Stimulated activated CD8-positive, alpha-beta memory T cell treated with anti-CD3 and anti-CD28 coated beads, Interleukin-4, amount 100 ng/mL, for 1 hour (primary cell): ENCODE measurements at places on chromosomes 7 and 10.

DNA sequence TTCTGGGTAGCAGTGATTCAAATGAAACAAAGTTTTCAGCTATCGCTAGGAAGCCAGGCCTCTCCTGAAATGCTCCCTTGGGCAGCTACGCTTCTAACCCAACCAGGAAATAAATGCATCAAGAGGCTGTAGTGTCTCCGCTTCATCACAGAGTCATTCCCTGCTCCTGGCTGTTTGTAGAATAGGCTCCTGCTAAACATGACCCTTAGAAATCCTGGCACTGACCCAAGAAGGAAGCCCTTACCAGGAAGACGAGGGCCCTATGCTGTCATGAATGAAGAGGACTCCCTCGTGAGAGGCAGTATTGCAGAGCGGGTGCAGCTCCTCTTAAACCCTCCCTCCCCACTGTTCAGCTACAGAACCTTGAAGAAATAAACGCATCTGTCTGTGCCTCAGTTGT is 48.3 kb downstream of the NOD1 start:
- DNase-seq = no peak

GRCh38 chr7:31372231-31372959 is 31.9 kb upstream of the NEUROD6 start:
- no peak for DNase-seq

DNA sequence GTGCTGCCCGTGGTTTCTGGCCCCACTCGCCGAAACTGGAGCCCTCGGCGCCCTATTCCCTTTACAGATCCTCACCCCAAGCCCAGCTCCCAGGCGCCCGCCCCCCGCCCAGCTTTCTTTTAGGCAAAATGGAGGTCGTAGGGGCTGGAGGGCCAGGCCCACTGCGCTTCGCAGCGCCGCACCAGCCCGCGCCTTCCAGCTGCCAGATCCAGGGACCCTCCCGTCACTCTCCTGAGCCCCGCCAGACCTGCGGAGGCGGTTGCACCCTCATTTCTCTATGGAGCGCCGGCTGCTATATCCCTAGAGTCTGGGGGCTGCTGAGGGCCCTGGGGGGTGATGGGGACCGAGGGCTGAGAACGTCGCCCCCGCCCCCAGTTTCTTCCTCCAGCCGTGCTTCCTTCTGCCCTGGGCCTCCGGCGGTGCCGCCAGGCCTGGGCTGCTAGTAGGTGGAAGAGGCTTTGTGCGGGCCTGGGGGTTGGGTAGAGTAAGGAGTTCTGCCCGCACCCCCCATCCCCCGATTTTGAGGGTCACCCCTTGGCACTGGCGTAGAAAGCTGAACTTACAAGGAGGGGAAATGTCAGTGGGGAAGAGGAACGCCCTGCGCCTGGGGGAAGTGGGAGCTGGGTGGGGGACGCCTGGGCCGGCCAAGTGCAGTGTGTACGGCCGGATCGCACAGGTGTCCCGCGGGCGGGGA is 1.0 kb downstream of the GNB2 start:
- DNase-seq = no peak

GRCh38 chr7:94511718-94512117 is 2.1 kb downstream of the CASD1 start:
- no peak for DNase-seq

- no peak for DNase-seq
Observed at GRCh38 chr7:66050990-66051448, 24.6 kb upstream of the ASL start.
